ENCODE measurements at places on chromosomes 5 and 9.

- DNase-seq: peak; percentile 58
Observed at GRCh38 chr5:23208959-23209431, 298.4 kb upstream of the PRDM9 start.

- DNase-seq: no peak
Observed at GRCh38 chr5:74257645-74258313, 382.7 kb downstream of the ENC1 start.

- no peak for DNase-seq
Observed at GRCh38 chr5:74179701-74180100, 460.8 kb downstream of the ENC1 start.

DNA sequence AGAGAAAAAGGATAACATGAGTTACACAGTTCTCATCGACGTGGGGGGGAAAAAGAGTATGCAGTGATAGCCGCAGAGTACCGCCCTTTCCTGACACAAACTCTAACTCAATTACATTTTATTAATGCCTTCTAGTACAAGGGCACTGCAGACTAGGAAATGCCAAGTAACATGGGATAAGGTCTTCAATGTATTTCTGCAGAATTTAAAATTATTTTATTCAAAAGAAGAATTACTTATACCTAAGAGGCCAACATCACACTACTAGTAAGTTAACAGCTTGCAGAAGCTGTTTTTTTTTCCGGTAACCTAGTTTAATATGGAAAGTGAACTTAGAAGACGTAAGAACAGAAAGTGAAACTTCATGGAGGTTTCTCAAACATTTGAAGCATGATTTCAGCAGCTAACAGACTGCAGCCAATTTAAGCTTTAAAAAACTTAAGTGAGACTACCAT, 3.9 kb downstream of the SETX start:
- DNase-seq: no peak

DNA sequence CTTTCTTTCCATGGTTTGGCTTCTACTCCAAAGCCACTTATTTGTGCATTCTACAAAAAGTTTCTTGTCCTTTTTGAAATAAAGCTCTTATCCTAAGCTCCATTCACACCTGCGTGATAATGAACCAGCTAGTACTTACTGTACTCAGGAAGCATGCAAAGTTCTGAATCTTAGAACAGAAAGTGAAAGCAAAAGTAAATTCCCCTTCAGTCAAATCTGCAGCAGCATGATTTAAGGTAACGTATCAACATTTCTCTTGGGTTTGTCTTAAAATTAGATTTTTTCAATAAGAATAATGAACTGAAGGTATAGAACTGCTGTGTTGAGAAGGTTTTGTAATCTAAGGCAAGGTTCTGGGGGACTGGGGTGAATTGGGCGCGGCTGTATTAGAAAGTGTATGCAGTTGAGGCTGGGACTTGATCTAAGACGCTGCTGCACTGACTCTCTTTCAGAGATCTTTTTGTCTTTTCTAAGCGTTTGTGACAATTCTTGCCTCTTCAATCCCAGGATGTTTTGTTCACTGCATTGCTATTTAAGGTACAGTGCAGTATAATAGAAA, at the start of gene ERAP2:
Gene ERAP2 (plus strand): TSS at position 209 of the 559 bp plus-strand sequence. CDS start 3,186 bp downstream, outside the sequence.
- DNase-seq: peak; percentile 25

GRCh38 chr5:91318724-91319123, 64.4 kb downstream of the ARRDC3 start:
- no peak for DNase-seq

GRCh38 chr9:122526602-122527001, 491 bp downstream of the OR1N1 start:
- DNase-seq: no peak

DNA sequence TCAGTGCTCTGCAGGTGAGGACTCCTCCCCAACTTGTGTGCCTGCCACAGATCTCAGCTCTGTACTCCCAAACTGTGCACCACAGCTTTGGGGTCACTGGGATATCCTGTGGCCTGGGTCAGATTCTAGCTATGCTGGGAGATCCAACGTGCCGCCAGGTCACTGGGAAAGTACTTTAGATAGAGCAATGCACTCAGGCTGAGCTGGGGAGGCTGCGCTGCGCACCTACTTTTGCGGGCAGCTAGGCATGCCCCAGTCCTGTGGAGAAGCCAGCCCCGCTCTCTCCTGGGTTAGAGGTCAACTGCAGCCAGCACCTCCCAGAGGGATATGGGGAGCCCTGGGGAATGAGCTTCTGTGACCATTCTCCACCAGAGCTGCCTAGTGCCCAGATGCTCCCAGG, 552.1 kb upstream of the CDH9 start:
- DNase-seq: no peak

GRCh38 chr9:27622693-27623340, 49.5 kb upstream of the C9orf72 start:
- no peak for DNase-seq

- no peak for DNase-seq
Observed at GRCh38 chr5:132176521-132176945, 51.1 kb downstream of the P4HA2 start.

- DNase-seq: no peak
Observed at GRCh38 chr9:18261181-18261580, 212.8 kb upstream of the ADAMTSL1 start.

DNA sequence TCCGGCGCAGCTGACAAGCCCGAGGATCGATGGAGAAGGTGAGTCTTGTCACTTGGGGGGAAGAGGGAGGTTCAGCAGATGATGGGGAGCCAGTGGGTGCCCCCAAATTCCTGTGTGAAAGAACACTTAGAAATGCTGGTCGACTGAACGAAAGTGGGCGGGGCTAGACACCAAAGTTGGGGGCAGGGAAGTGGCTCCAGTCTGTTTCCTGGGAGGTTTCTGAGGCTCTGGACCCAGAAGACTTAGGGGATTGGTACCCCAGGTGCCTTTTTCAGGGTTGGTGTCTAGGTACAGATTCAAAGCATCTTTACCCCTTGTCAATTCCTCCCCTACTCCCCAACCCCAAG, 278.6 kb downstream of the ZSWIM6 start:
- DNase-seq: no peak

- DNase-seq: no peak
Observed at GRCh38 chr5:95773335-95774059, 42.4 kb downstream of the RHOBTB3 start.

DNA sequence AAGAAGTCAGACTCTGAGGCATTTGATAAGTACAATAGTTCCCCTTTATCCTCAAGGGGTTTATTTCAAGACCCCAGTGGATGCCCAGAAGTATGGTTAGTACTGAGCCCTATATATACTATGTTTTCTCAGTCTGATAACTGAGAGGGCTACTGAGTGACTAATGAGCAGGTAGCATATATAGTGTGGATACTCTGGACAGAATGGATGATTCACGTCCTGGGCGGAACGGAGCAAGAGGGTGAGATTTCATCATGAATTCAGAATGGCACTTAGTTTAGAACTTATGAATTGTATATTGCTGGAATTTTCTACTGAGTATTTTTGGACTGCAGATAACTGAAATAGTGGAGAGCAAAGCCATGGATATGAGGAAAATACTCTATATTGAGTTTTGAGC, 457.6 kb downstream of the PLK2 start:
- no peak for DNase-seq

GRCh38 chr9:130927995-130928900, 10.8 kb downstream of the FIBCD1 start:
- DNase-seq: no peak

GRCh38 chr9:94150279-94150828, 66.1 kb downstream of the PTPDC1 start:
- DNase-seq: no peak

GRCh38 chr9:115524453-115525059, 406.6 kb upstream of the TNC start:
- DNase-seq: no peak

DNA sequence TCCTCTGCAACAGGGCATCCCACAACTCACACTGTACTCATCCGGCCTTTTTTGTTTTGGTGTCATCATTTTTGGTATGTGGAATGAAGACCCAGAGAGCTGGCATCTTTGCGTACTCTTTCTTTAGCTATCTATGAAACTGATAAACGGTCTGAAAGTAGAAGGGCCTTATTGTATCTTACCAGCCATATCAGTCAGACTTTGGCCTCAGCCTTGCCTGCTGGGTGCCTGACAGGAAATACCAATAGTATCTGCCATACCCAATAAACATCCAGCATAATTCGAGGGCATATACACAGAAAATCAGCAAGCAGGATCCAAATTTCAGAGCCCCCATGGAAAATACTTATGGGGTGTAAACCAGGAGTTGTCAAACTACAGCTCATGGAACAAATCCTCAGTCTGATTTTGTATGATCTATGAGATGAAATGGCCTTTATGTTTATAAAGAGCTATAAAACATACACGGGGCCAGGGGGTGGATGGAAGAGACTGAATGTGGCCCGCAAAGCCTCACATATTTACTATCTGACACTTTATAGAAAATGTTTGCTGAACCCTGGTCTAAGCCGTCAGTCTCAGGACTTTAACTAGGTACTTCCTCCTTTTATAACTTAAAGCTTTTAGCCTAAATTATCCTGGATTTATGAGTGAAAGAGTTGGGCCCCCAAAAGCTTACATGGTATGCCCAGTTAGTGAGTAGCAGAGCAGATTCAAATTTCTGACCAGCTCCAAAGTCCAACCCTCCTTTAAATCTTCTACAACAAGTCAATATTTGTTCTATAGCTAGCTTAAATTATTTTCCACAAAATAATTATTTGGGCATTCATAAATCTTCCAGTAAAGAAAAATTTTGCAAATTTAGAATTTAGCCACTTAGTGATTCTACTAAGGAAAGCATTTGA, 308.0 kb upstream of the PUM3 start:
- no peak for DNase-seq

- no peak for DNase-seq
Observed at GRCh38 chr9:119836036-119836435, 466.8 kb upstream of the BRINP1 start.

DNA sequence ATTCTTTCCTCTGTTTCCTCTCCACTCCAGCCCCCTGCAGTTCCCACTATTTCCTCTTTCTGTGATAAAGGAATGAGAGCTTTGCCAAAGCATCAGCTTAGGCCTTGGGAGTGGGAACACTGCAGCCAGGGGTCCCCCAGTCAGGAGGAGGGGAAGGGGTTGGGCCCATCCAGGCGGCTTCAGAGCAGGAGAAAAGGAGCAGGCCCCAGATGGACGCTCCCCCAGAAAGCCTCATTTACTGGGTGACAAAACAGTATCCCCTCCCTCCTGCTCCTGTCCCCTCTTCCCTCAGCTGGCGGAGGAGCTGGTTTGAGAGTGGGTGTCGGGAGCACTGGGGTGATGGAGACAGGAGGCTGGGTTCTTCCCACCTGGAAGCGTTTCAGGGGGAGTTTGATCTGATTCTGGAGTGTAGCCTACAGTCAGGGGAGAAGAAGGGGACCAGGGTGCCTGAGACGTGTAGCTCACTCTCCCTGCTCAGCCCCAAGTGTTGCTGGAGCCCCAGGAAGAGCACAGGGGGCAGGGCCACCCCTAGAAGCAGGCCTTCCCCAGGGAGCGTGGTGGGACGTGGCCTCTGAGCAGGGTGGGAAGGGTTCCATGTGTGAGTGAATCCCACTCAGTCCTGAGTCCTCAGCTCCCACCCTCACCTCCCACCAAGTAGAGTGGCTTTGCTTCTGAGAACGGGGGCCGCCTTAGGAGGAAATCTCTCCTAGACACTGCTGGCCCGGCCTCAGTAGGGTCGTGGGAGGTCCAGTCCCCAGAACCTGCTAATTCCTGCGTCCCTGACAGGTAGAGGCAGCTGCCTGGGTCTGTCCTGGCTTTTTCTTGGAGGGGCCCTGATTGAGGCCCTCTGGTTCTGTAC, 173.1 kb downstream of the CACNA1B start:
- no peak for DNase-seq

- no peak for DNase-seq
Observed at GRCh38 chr9:15725953-15726352, 173.1 kb downstream of the CCDC171 start.

DNA sequence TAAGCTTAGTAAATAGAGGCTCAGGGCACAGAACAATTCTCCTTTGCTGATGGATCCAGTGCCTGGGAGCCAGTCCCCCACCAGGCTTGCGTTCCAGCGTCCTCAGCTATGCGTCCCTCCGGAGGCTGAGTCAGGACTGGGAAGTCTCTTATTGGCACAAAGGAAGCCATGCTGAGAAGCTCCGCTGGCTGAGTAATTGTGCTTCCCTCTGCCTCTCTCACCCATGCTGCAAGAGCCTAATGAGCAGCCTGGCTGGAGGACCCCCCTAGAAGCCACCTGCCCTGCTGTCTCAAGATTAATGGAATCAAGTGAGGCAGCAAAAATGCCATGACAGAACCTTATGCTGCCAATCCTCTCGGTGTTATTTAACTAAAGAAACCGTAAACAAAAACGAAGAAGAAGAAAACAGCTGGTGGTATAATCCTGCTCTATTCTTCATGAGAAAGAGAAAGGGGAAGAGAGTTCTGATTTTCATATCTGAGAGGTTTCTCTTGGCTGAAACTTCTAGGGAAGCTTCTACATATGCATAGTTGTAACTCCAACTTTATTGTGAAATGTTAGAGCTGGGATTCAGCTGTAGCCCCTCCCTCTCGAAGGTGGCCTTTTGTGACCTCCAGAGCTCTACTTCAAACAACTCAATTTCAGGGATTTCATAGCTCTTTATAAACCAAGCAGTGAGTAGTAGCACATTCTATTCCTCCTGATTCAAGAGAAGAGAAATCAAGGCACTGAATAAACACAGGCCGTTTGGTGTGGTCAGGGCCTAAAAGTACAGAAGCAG, 185.4 kb upstream of the SEMA6A start:
- no peak for DNase-seq

DNA sequence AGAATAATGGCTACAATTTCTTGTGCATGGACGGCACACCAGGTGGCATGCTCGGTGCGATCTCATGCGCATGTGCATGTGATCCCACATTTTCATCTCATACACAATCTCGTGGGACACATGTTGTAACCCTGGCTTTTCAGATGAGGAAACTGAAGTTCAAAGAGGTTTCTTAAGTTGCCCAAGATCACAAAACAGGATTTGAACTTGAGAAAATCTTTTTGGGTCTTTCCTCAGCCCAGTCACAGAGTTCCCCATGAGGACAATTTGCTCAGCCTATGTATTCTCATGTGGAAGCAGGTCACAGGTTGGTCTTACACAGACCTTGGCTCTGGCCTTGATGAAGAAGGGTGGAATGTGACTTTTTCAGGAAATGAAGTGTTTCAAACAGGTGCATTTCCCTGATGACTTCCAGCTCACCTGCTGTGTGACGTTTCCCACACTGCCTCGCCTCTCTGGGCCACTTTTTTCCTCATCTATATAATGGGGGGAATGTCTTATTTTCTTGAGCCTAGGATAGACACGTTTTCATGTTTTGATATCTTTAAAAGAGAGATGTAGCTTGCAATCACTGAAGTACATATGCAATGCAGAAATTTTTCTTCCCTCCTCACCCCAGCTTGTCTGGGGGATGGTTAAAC, 7.1 kb upstream of the ORM1 start:
- no peak for DNase-seq

DNA sequence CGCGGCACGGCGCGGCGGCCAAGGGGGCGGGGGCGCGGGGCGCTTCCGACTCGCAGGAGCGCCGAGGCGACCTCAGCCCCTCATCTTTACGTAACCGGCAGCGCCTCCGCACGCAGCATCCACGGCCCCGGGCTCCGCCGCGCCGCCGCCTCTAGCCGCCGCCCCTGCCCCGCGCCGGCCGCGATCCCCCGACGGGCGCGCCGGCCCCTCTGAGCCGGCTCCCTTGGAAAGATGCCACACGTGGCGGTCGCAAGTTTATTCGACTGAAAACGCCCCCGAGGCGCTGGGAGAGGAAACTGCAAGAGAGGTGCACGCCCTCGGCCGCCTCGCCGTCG, 1.0 kb downstream of the KLF9 start:
- no peak for DNase-seq
